T-helper 9 cell (primary cell): ENCODE measurements at places on chromosomes 16 and 17.
A peak's percentile ranks its signal among the peaks of the same experiment; 100 is the strongest.

GRCh38 chr17:76538941-76539570 lies 788 bp upstream of the PRCD start:
- DNase-seq = no peak

- no peak for DNase-seq
These were observed 4.5 kb upstream of the CCDC57 start for GRCh38 chr17:82217120-82217529.

GRCh38 chr17:41420134-41420533 lies 4.3 kb downstream of the KRT37 start:
- DNase-seq = no peak

- DNase-seq = no peak
These were observed 8.4 kb upstream of the CRYBA1 start for GRCh38 chr17:29238133-29238850.

DNA sequence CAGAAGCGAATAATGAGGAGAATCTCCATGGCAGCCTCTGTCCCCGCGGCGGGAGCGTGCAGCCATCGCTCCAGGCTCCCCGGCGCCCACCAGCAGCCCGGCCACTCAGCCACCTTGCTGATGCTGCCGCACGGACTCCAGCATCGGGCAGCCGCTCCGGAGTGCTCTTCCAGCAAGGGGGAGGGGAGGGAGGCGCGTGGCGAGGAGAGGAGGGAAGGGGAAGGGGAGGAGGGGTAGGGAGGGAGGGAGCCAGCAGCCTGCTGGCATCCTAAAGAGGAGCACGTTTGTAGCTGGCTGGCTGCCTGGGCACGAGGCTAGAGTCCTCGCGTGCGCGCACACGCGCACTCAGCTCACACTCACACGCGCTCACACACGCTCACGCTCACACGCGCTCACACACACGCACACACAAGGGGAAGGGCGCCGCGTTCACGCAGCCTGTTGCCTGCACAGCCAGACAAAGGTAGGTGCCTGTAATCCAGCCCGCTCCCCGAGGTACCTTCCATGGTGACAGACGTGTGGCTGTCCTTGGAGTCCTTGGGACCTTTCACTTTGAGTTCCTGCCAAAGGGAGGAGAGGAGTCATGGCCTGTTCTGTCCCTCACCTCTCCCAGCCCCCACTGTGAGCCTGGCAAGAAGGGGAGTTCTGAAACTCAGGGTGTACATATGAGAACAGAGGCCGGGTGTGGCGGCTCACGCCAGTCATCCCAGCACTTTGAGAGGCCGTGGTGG lies 82.1 kb downstream of the TIMM22 start:
- DNase-seq = no peak

- peak; percentile 10 for DNase-seq
These were observed 1.1 kb downstream of the CD300H start for GRCh38 chr17:74566132-74566753.

DNA sequence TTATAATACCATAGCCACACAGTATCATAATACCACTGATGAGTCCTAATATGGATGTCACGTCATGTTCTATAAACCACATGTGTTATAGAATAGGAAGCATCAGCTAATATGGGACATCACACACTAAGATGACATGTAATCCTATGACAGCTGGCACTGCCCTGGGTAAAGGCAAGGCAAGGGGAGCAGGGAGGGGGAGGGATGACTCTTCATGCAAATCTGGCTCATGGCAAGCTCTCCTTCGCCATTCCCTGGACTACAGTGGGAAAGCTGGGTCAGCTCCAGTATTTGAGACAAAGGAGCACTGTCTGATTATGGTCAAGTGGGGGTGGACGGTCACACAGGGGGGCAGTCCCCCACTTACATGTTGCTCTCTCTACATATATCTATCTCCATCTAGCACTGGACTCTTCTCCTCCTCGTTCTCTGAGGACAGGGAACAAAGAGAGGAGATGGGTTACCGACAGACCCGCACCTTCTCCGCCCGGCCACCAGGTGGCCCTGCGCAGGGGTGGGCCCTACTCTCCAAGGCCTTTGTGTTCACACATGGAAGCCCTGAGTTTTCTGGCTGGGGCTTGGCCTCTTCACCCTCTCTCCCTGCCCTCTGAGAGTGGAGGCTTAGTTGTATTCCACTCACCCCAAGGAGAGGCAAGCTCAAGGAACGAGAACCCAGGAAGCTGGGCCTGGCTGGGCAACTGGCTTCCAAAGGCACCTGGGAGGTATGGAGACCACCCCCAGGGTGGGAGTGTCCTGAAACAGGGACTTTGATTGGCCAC lies 23.4 kb upstream of the MPO start:
- peak; percentile 34 for DNase-seq

- no peak for DNase-seq
These were observed 16.0 kb downstream of the APPBP2 start for GRCh38 chr17:60510031-60510430.

DNA sequence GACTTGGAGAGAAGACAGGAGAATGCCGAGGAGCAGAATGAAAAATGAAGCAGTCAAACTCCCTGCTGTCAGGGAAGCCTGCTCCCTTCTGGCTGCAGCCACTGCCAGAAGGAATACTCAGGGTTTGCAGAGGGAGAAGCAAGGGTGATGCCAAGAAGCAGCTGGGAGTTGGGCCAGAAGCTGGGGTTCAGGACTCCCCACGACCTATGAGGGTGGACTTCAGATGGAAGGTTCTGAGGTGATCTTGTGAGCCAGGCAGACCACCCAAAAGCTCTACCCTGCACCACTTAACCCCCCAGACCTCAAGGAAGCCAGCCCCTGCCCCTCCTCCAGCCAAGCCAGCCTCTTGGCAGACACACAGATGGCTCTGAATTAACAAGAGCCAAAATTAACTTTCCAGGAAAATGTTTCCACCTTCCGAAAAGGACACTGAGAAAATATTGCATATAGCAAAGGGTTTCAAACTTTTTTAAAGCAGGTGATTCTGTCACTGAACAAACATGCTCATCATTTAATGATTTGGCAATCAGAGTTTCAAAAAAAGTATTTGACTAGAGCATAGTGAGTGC lies 126.0 kb upstream of the ERCC4 start:
- no peak for DNase-seq

GRCh38 chr17:45394913-45395568 lies 37.6 kb downstream of the ARHGAP27 start:
- DNase-seq = no peak

GRCh38 chr17:50316016-50316587 lies 29.8 kb upstream of the XYLT2 start:
- no peak for DNase-seq

DNA sequence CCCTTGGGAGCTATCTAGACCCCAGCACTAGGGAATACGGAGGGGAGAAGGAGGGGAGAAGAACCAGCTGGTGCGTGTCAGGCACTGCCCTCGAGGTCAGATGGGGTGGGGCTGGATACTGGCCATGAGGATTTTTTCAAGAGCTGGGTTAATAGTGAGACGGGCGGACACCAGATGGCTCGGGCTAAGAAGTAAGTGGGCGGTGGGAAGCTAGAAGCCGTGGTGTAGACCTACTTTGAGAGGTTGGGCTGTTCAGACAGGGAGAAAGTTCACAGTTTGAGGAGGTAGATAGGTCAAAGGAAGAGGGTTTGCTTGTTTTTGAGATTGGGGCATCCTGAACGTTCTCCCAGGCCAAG lies 303.8 kb downstream of the SEC14L1 start:
- DNase-seq = no peak

DNA sequence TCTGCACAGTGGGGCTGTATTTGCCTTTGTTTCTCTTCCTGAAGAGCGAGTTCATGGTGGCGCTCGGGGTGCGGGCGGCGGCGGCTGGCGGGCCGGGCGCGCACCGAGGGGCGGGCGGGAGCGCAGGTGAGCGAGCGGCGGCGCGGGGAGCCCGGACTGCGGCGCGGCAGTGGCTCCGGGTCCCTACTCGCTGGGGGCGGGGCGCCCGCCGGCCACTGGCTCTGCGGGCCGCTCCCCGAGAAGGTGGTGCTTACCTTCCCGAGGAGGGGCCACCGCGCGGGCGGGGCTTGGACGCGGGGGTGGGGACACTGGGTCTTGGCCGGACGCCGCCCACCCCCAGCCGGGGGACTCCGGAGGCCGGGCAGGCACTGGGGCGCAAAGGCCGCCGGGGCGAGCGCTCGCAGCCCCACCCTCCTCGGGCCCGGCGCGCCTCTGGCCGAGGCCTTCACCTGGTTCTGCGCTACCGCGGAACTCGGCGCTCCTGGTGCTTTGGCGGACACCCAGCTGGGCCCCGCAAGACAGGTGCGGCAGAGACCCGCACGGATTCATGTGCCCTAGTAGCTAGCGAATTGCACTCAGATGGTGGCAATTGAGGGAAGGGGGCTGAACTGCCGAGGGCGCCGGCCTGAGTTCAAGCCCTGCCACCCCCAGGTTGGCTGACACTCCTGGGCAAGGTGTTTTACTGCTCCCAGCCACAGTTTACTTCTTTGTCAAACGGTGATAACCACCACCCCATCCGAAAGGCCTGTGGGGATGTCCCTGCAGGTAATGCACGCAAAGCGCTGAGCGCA lies at the start of gene PPL:
PPL (minus strand) TSS at position 158 of the 791 bp plus-strand sequence; CDS start at position 55, 103 bp downstream.
- no peak for DNase-seq

- DNase-seq = no peak
These were observed 40.8 kb downstream of the KANSL1 start for GRCh38 chr17:46152423-46152822.

GRCh38 chr16:84970447-84971127 lies 40.7 kb downstream of the ZDHHC7 start:
- DNase-seq = peak; percentile 81

DNA sequence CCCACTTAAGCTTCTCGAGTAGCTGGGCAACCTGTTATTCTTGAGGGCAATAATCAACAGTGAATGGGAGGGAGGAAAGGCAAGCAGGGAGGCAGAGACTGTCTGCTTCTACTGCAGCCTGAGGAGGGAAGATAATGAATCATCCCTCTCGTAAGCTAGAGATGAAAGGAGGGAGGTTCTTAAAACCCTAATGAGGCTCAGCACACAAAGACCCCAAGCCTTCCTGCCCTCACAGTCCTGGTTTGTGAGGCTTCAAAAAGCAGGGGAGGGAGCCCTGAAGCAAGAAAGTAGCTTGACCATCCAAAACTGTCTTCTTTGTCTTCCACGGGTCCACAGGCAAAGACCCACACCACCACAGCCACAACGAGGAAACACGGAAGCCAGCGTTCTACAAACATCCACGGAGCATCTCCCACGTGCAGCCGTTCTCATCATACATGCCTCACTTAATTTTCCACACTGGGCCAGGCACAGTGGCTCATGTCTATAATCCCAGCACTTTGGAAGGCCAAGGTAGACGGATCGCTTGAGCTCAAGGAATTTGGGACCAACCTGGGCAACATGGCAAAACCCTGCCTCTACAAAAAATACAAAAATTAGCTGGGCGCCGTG lies 1.8 kb downstream of the PIK3R5 start:
- no peak for DNase-seq

DNA sequence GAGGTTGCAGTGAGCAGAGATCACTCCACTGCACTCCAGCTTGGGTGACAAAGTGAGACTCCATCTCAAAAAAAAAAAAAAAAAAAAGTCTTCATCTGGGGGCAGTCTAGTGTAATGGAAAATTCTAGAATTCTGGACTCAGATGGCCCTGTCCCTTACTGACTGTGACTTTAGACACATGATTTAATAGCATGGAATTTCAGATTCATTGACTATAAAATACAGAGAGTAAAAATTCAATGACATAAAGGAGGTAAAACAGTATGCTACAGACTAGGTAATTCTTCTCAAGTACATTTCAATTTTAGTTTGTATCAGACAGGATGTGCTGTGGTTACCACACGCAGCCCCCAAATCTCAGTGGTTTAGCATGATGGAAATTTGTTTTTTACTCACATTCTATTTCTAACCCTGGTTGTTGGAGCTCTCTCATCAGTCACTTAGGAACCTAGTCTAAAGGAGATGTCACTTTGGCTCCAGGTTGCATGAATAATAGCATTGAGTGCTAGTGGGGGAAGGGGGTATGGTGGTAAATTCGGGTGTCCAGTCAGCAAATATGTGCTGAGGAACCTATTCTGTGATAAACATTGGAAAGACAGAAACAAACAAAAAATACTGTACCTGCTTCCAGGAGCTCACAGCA lies 444.0 kb downstream of the XYLT1 start:
- DNase-seq = no peak

DNA sequence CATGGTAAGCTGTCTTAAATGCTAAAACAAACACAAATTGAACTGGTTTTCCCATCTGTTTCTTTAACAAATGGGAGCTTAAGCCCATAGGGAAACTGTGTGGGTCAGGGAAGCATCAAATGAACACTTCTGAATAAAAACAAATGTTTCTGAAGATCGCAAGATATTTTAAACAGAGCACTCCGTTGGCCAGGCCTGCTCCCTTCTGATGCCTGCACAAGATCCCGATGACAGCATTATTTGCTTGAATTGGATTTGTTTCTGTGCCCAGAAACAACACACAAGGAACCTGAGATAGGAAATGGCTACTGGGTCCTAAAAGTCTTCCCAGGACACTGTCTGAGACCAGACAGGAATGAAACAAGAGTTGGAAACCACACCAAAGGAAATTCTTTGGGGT lies 425.8 kb upstream of the ZFHX3 start:
- no peak for DNase-seq

GRCh38 chr17:68431661-68432071 lies 25.6 kb downstream of the WIPI1 start:
- DNase-seq = peak; percentile 26

DNA sequence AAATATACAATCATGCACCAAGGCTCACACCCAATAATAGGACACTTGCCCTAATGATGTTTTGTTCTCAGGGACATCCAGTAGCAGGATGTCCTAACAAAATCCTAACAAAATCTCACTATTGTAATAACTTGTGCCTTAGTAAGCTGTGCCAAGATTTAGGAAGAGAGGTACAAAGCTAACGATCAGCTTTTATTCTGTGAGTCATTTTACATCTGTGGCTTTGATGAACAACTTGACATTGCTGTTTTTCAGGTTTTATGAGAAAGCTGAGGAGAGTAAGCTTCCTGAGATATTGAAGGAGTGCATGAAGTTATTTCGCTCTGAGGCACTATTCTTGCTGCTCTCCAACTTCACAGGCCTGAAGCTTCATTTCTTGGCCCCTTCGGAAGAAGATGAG lies 18.9 kb downstream of the OGFOD1 start:
- DNase-seq = no peak

DNA sequence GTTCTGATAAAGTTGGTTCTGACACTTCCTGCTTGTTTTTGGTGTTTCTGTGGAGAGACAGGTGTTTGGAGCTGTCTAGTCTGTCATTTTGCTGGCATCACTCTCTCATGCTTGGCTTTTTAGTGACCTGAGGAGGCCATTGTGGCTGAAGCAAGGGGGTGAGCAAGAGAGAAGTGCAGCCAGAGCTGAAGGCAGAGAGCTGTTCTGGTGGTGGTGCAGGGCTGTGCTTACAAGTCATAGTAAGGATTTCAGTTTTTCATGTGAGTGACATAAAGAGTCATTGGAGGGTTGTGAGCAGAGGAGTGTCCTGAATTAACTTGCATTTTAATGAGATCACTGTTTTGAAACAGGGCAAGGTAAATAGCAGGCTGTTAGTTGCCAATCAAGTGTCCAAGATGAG lies 97.5 kb downstream of the CHD9 start:
- no peak for DNase-seq

GRCh38 chr17:80774643-80775281 lies 216.9 kb upstream of the CHMP6 start:
- no peak for DNase-seq

- no peak for DNase-seq
These were observed 114.5 kb downstream of the CLEC16A start for GRCh38 chr16:11058832-11059231.

- no peak for DNase-seq
These were observed 4.5 kb upstream of the MEIOB start for GRCh38 chr16:1876468-1876867.

GRCh38 chr16:77822661-77823060 lies 34.3 kb downstream of the VAT1L start:
- DNase-seq = no peak
